GM13977 (cell line): ENCODE measurements at places on chromosomes 2 and 18.
A peak's percentile ranks its signal among the peaks of the same experiment; 100 is the strongest.

- no peak for DNase-seq
These were observed 109.5 kb upstream of the DAPL1 start for GRCh38 chr2:158685646-158686045.

DNA sequence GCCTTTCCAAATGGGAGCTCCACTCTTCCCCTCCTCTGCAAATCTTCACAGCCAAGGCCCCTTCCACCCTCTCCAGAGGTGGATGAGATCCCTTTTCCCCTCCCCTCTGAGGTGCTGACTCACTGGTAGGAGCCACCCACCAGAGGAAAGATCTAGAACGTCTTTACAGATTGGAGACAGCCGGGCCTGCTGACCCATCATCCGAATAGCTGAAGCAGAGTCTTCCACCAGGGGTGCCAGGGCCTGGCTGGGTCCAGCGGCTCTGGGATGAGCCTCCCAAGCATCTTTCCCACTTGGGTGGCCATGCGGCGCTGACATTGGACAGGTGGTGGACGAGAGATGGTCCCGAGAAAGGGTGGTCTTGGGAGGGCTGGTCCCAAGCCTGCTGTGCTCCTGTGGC lies 9.0 kb downstream of the ERFE start:
- DNase-seq, result no peak

DNA sequence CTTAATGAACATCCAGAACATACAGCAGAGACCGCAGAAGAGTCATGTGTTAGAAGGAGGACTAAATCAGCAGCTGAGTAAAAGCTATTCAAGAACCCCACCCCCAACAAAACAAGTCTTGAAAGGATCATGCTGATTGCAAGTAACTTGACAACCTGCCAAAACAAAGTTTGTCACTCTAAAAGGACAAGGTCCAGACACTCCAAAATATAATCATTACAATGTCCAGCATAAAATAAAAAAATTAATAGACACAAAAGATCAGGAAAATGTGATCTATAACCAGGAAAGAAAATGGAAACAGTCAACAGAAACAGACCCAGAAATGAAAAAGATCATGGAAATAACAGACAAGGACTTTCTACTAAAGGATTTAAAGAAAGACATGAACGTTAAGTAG lies 28.5 kb downstream of the CCDC88A start:
- DNase-seq, result no peak

GRCh38 chr2:54279385-54279784 lies 23.4 kb upstream of the TSPYL6 start:
- DNase-seq, result no peak

DNA sequence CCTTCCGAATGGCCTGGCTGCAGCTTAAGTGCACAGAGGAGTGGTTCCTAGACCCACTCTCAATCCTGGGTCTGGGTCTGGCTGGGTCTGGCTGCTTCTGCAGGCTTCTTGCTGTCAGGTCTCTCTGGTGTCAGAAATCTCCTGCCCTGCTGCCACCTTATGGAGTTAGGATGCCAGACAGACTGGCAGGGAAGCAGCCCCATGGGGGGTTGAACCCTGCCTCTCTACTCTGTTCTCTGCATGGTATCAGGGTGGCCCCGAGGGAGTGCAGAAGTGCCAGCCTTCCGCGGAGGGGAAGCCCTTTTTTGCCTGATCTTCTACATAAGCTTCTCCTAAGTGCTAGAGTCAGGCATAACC lies 89.4 kb downstream of the ZCCHC2 start:
- no peak for DNase-seq

- DNase-seq, result no peak
These were observed 18.6 kb upstream of the AGXT start for GRCh38 chr2:240850026-240850425.

- no peak for DNase-seq
These were observed 171.4 kb downstream of the SETBP1 start for GRCh38 chr18:44851856-44852621.

GRCh38 chr2:83471655-83472054 lies 987.4 kb downstream of the SUCLG1 start:
- DNase-seq, result no peak

DNA sequence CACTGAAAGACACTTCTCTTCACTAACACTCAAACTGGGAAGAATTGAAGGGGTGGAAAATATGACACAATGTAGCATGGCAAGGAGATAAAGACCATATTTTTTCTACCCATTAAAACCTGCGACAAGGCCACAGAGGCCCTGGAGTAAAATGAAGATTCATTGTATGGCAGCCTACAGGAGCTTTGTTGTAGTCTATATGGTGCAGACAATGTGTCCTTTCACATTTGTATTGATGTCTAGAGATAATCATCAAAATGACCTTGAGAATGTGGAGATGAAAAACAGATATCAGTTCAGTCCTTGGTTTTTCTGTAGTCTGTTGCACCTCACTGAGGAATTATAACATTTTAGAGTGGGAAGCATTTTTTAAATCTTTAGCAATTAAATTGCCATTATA lies 80.1 kb downstream of the CSRNP3 start:
- no peak for DNase-seq

- peak; percentile 2 for DNase-seq
These were observed 714.5 kb downstream of the PLCL1 start for GRCh38 chr2:198518935-198519334.

DNA sequence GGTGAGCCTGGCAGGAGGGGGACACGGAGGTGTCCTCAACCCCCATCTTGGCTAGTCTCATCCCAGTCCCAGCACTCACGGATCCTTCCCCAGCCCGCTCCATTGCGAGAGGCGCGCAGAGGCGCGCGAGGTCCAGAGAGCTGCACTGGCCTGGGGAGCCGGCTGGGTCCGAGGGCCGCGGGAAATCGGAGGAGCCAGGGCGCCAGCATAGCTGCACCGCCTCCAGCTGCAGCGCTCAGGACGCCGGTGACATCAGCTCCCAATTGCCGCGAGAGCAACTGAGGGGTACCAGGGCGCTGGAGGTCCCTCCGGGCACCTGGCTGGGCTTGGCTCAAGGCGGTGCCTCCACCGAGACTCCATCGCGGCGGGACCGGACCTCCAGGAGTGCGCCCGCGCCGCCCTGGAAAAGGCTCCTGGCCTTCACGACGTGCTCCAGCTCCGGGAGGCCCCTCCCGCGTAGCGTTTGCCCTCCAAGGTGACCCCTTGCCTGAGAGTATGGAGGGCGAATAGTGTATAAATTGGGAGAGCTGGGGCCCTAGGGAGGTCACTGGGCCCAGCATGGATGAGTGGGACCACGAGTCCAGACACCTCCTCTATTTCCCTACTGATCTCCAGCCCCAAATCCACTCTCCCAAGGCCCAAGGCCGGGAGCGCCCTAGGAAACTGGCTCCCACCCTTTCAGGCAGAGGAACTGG lies 5.5 kb downstream of the RTKN start:
- DNase-seq, result no peak

GRCh38 chr2:2238726-2239269 lies 92.3 kb downstream of the MYT1L start:
- DNase-seq, result no peak

- DNase-seq, result no peak
These were observed 4.5 kb downstream of the NOL4 start for GRCh38 chr18:34220081-34220815.

DNA sequence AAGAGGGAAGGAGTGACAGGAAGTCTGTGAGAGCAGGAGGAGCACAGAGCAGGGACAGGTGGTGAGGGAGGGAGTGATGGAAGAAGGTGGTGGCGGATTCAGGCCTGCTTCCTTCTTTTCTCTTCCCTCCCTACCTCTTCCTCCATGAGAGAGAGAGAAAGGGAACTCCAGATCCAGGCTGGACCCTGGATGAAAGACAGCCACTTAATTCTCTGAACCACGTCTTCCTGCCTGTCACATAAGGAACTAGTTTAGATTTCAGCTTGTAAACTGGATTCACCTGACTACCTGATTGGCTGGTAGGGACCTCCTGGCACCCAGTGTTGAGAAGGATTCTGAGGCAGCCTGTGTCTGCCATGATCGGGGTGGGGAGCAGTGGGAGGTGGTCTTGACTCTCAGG lies 48.9 kb downstream of the PAX8 start:
- no peak for DNase-seq

GRCh38 chr2:35960596-35960995 lies 395.0 kb upstream of the CRIM1 start:
- DNase-seq, result no peak

DNA sequence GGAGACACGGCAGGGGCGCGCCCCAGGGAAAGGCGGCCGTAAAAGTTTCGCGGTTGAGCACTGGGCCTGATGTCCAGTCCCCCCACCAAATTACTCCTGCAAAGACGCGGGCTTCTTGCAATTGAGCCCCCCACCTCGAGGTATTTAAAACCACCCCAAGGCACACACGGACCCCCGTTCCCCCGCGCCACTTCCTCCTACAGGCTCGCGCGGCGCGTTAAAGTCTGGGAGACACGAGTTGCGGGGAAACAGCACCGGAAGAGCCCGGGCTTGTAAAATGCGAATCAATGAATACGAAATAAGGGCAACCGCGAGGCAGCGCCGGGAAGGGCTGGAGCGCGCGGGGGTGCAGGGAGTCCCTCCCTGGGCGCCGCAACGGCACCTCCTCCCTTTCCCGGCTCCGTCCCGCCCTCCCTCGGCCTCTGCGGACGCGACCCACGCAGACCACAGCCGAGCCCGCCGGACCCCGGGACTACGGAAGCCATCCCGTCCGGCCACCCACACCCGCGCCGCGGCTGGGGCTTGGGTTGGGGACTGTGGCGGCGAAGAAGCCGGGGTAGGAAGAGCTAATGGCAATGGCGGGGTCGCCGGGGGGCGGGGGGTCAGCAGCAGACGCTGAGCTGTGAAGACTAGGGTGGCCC lies 918 bp upstream of the NETO1 start:
- DNase-seq, result peak; percentile 29

- peak; percentile 48 for DNase-seq
These were observed 19.9 kb upstream of the BCL2L11 start for GRCh38 chr2:111100765-111101162.

DNA sequence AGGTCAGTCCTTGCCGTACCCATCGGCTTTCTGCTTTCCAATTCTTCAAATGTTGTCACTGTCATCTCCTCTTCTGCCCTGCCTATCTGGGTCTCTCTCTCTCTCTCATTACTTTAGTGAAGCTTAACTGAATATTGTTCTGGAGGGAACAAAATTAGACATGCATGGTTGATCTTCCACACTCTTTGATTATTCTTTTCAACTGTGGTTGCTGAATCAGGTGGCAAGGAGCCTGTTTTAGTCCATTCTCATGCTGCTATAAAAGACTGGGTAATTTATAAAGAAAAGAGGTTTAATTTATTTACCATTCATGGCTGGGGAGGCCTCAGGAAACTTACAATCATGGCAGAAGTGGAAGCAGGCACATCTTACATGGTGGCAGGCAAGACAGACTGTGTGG lies 157.9 kb downstream of the ARL4C start:
- DNase-seq, result no peak

DNA sequence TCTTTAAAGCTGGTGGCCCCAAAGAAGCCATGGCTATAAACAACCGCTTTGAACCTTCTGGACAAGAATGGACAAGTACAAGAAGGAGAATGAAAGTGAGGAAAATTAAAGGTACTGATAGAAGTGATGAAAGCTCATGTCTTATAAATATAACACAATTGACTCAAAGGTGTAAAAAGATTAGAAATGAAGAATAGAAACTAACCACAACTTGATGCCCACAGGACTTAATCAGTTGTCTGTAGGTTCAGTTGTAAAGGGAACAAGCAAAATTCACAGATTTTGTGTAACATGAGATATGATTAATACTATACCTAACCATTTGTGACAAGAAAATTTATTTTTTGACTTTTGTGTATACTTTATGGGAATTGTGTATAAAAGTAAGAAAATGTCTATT lies 135.7 kb downstream of the NUP35 start:
- DNase-seq, result no peak

DNA sequence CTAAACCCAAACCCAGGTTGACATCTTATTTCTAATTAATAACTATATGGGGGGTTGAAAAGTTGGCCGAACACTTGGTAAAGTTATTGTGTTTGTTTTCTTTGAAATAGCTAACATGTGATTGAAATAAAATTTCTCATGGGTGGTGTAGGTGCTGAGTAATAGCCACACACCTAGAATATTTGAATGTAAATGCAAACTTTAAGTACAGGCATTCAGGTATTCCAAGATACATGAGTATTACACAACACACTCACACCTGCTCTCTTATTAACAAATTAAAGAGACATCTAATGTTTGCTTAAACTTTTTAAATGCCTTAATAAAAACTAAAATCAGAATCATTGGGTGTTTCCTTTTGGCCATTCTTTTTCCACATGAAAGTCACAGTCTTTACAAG lies 165.5 kb downstream of the EHBP1 start:
- DNase-seq, result no peak

GRCh38 chr2:150370561-150370960 lies 116.9 kb downstream of the RND3 start:
- DNase-seq, result no peak

- no peak for DNase-seq
These were observed 3.5 kb downstream of the HAAO start for GRCh38 chr2:42788882-42789281.

DNA sequence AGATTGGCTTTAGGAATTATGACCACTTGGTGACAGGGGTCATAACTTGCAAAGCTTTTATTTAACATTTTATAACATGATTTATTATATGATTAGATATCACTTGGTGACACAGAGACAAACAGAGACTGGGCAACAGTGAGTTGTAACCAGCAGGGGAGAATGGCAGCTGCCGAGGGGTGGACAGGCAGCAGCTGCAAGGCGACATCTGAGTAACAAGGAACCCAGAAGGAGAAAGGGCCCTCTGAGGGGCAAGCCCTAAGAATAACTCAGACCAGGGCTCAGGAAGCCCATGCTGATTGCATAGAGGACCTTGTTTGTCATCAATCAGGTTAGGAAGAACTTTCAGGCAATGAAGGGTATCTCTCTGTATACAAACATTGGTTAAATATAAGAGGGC lies 339.9 kb upstream of the SOX11 start:
- no peak for DNase-seq

DNA sequence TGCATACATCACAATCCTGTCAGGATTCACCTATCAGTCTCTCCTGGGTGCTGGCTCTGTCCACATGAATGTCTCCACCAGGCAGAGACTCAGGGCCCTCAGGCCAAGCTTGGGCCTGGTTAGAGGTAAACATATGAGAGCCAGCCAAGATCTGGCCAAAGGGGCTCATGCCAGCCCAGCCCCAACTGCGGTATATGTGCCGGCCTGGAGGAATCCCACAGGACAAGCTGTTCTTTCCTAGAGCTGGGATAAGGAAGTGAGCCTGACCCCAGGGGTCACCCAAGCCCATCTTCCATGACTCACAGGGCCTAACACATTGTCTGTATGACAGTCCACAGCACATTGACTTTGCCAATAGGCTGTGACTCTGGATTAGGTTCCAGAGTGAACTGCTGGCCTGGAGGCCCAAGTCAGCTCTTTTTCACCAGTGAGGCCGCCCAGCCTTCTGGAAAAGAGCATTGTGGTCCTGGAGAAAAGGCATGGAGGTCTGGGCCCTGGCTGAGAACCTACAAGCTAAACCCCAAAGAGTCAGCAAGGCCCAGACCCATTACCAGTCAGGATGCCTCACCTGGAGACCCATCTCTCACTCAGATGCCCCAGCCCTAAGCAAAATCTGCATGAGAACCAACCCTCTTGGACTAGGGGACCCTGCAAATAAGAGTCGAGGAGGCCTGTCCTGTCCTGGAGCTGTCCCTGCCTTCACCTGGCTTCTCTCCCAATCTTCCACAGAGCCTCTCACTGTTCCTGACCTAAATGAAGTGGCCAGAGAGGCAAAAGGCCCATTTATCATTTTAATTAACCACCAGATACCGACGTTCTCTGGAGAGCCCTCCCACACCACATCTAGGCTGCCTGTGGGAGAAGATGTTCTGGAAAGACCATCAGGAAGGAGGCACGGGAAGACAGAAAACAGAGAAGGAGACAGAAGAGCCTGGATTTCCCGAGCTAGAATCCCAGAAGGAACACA lies 120.9 kb upstream of the PKDCC start:
- DNase-seq, result no peak

GRCh38 chr2:16644221-16644925 lies 21.3 kb downstream of the CYRIA start:
- DNase-seq, result no peak
